ENCODE measurements at places on chromosomes 3 and 15.

- no peak for DNase-seq
Measured at GRCh38 chr3:156461889-156462288, 93.0 kb downstream of the SSR3 start.

GRCh38 chr15:87477737-87478686 lies 778.5 kb downstream of the NTRK3 start:
- DNase-seq: no peak

GRCh38 chr15:70974004-70974832 lies 81.6 kb downstream of the LRRC49 start:
- DNase-seq: no peak

DNA sequence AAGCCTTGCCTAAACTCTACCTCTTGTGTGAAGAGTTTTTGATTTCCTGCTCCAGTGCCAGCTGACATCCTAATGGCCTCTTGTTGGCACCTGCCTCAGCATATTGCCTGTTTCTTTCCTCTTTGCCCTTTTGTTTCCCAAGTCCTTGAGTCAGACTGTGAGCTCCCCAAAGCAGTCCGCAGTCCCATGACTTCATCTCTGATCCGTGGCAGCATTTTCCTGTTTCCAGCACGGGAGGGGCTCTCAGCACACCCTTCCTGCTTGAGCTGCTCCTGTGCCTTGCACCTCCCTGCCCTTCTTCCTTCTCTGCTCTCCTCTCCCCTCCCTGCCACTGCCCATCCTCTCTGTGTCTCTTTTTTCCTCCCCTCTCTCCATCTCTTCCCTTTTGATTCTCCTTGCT lies 179.6 kb downstream of the EPHB1 start:
- no peak for DNase-seq

- DNase-seq: no peak
Measured at GRCh38 chr3:15611018-15611417, 9.5 kb downstream of the BTD start.

- no peak for DNase-seq
Measured at GRCh38 chr15:57144448-57144847, 226.0 kb downstream of the TCF12 start.

GRCh38 chr3:17782751-17783150 lies 40.3 kb upstream of the TBC1D5 start:
- DNase-seq: no peak

DNA sequence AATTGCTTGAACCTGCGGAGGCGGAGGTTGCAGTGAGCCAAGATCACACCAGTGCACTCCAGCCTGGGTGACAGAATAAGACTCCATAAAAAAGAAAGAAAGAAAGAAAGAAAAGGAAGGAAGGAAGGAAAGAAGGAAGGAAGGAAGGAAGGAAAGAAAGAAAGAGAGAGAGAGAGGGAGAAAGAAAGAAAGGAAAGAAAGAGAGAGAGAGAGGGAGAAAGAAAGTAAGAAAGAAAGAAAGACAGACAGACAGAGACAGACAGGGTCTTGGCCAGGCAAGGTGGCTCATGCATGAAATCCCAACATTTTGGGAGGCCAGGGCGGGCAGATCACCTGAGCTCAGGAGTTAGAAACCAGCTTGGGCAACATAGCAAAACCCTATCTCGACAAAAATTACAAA lies 16.4 kb upstream of the DAG1 start:
- no peak for DNase-seq

GRCh38 chr3:176968631-176969030 lies 228.7 kb downstream of the TBL1XR1 start:
- DNase-seq: no peak

GRCh38 chr15:60772395-60773120 lies 293.6 kb upstream of the ICE2 start:
- DNase-seq: no peak

DNA sequence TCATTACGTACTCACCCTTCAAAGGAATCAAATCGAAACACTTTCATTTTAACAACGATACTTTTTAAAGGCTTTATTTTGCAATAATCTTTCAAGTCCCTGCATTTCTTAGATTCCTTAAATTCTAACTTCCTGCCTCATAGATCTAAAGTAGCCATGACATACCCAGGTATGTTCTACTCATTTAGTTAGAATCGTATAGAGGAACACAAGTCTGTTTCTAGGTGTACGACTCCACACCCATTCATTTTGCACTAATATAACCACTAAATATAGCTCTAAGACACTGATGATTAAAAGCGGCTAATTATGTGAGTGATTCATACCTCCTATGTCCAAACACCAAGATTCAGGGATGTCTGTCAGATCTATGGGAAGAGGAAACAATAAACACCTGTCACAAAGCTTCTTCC lies 1.3 kb downstream of the ATP13A3 start:
- no peak for DNase-seq

GRCh38 chr15:68792901-68793766 lies 27.6 kb downstream of the ANP32A start:
- no peak for DNase-seq

DNA sequence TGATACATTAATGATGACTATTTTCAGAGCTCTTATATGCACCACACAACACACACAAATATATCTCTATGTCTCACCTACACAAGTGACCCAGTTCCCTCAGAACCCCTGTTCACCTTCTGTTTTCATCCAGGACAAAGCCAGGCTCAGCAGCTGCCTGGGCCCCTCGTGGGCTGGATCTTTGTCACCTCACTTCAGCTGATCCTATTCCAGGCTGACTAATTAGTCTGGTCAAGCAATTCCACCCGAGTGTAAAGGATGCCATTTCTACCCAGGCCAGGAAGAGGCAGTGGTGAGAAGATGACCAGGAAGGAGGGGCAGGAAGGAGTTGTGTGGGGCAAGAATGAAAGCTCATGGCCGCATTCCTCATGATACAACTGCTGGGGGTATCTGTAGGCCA lies 62.3 kb downstream of the DHX30 start:
- DNase-seq: no peak

DNA sequence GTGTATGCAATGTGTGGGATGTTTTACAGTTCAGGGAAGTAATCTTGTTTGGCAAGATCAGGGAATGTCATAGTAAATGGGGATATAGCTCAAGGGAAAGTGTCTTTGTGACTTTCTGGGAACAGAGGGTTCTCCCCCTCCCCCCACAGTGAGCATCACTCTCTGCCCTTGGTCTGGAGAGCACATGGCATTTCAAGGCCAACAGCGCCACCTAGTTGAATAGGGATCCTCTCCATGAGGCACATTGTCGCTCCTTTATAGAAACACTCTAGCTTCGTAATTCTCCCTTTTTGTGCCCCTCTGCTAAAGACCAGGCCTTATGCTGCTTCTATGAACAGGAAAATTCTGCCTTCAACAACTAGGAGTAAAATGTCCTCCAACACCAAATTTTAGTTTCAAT lies 37.1 kb upstream of the ARNT2 start:
- DNase-seq: no peak

GRCh38 chr3:179376474-179376873 lies 29.0 kb downstream of the MFN1 start:
- DNase-seq: no peak

DNA sequence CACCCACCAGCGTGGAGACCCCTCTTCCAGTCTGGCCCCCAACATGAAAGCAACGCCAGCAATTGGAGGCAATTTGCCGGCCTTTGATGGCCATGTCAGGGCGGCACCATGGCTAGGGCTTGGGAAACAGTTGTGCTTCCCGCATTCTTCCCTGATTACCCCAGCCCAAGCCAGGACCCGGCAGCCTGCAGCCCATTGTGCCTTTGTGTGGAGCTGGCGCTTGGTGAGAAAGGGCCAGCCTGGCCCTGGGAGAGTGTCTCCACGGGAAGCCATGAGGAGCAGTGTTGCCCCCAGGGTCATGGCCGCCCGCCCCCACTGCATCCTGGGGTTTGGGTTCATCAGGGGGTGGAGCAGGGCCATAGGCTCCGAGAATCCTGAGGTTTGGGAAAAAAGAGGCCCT lies 66.0 kb downstream of the DNAJB8 start:
- DNase-seq: no peak

DNA sequence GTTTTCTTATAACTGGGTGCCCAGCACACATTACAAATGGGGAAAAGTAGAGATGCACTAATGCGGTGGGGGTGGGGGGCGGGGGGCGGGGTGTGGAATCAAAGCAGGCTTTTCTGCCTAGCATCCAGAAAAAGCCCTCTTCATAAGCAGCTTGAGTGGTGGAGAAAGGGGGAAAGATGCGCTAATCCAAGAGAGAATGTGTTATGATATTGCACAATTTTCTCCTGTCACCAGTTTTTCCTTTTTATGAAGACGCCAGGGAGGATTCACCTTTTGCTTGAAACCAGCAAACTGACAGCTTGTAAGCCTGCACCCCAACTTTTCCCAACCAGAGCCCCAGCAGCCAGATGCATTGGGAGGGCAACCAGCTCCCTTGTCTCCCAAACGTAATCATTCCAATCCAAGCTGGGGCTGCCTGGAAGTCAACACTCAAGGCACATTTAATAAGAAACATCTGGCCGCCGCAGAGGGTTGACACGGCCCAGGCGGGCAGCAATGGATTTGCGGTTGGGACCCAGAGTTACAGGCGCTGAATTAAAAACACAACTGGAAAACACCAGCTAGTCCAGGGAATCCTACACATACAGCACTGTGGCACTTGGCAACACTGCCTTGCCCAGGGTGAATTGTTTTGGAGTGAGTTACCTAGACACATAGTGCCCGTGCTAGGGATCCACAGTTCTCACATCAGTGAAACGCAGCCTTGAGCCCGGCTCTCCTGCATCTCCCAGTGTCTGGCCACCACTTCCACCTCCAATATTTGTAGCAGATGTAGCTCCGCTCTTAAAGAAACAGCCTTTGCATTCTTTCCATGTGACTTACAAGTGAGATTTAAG lies 218.5 kb upstream of the PRICKLE2 start:
- DNase-seq: no peak

DNA sequence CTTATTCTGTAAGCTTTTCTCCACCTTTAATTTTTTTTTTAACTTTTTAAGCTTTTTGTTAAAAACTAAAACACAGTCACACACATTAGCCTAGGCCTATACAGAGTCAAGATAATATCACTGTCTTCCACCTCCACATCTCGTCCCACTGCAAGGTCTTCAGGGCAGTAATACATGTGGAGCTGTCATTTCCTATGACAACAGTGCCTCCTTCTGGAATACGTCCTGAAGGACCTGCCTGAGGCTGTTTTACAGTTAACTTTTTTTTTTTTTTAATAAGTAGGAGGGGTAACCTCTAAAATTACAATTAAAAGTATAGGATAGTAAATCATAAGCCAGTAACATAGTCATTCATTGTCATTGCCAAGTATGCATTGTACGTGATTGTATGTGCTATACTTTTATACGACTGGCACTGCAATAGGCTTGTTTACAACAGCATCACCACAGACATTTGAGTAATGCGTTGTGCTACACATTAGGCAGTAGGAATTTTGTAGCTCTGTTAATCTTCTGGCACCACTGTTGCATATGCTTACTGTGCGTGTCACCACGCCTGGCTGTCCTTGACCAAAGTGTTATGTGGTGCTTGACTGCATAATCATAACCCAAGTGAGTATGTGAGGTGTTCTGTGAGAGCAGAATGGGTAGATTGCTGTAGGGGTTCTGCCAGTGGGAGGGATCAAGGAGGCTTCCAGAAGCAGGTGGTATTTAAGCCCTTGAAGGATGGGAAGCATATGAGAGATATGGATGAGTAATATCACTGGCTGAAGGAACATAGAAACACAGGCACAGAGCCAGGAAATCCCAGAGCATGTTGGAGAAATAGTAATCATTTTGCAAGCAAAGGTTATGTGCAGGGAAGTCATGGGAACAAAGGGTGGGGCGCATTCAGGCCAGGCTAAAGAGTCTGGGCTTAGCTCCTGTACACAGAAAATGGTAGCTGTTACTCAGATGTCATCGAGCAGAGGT lies 18.3 kb downstream of the FBXO22 start:
- DNase-seq: no peak
